ENCODE measurements at places on chromosomes 12 and 14. TPM values are rescaled to one million over a fixed set of nuclear protein-coding genes. Genes with fewer than 3 reads are reported as not detected.

HIP1R gene
- 137 TPM for total RNA-seq

CELA1 gene
- not detected for total RNA-seq

KIAA0586 gene
- 44.7 TPM for total RNA-seq

ZDHHC22 gene
- total RNA-seq, result not detected

ARHGEF25 gene
- total RNA-seq, result 0.10 TPM

All from vein endothelial cell (primary cell).